Right forelimb (tissue), 1 donor: ENCODE measurements at places on chromosomes 2 and 18.

DNA sequence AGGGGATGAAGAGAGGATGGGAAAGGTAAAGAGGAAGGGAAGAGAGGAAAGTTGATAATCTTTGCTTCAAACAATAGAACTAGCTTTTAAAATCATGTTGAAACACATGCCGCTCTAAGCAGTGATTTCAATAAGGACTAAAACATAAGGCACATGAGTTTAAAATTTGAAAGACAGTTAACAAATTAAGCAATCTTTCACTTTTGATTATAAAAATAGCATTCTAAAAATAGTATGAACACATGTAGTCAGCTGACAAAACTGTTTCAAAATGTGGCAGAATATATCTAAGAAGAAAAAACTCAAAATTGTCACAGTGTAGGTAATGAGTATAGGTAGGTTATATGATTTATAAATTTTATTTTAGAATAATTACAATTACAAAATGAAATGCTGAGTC is 25.3 kb downstream of the PSME4 start:
- DNase-seq, result no peak

GRCh38 chr2:170362871-170363631 is 185.1 kb downstream of the MYO3B start:
- no peak for DNase-seq

DNA sequence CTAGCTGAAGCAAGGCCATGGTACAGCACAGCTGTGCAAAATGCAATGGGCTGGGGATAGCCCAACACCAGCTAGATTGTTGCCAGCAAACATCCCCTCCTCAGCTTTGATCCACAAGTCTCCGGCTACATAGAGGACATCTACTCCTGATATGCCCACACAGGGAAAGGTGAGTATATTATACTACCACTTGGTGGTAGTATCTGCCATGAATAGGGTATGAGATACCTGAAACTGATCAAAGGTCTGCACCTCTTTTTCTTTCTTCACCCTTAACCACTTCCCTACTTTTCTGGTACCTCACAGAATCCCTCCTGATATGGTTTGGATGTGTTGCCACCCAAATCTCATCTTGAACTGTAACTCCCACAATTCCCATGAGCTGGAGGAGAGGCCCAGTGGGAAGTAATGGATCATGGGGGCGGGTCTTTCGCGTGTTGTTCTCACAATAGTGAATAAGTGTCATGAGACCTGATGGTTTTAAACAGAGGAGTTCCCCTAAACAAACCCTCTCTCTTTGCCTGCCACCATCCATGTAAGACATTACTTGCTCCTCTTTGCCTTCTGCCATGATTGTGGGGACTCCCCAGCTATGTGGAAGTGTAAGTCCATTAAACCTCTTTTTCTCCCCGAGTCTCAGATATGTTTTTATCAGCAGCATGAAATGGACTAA is 279.6 kb downstream of the TXNL1 start:
- DNase-seq, result no peak

DNA sequence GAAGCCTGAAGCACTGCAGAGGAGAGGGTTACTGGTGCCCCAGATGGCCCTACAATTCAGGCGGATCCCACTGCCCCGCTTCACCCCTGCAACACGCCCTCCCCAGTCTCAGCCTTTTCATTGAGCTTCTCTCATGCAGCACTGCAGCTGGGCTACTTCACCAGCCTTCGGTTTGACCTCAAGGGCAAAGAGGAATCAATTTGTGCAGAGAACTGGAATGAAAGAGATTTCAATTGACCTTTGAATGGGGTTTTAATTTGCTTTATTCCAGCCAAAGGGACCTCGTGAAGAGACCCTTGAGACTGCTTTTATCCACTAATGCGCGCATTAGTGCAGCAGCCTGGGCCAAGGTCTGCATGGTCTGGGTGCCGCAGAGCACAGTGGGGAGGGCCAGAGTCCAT is 8.8 kb upstream of the POMC start:
- DNase-seq, result no peak

- DNase-seq, result no peak
These were observed 154.3 kb downstream of the RNF152 start for GRCh38 chr18:61738488-61738887.

DNA sequence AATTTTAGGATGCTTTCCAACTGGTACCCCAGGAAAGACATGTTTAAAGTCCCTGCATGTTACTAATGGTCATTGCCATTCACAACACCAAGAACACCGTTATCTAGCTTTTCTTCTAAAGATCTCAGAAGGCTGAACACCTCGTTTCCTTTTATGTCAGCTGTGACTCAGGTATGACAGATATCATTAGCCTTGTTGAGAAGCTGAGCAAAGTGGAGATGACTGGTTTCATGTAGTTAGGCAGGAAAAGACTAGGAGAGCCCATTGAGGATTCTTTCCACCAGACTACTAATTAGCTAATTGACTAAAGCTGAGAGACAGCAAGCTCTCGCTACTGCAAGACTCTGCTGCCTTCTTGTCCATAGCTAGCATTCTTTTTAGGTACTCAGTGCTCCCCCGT is 32.0 kb upstream of the ARL5A start:
- DNase-seq, result no peak

- no peak for DNase-seq
These were observed 62.6 kb downstream of the MDH1 start for GRCh38 chr2:63651356-63651755.

GRCh38 chr2:142218471-142218870 is 87.7 kb upstream of the LRP1B start:
- no peak for DNase-seq

- DNase-seq, result no peak
These were observed 145.8 kb downstream of the MCFD2 start for GRCh38 chr2:46769809-46770208.

- peak; percentile 94 for DNase-seq
These were observed 289.2 kb downstream of the TNS1 start for GRCh38 chr2:217713395-217714286.

- DNase-seq, result no peak
These were observed 144.6 kb upstream of the EPHA4 start for GRCh38 chr2:221716426-221717303.

DNA sequence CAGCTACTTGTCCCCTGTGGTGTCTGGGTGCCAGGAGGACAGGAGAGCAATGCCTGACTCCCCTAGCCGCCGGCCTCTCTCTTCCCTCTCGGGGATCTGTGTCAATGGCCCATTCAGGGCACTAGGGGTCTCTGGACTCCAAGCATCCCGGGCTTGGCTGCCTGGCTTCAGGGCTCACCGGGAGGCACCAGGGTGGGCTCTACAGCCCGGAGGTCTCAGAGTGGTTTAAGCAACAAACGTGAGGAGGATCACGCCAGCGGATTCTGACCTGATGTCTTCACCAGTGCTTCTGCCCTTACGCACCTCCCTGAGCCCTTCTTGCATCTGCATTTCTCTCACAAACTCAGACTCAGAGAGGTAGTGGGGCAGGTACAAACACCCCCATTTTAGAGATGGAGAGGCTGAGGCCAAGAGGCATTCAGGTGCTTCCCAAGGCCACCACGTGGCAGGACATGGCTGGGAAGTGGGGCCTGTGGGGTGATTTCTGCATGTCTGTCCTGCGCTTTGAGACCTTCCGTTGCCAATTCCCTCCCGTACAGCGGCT is 243.0 kb downstream of the CELF4 start:
- peak; percentile 59 for DNase-seq

DNA sequence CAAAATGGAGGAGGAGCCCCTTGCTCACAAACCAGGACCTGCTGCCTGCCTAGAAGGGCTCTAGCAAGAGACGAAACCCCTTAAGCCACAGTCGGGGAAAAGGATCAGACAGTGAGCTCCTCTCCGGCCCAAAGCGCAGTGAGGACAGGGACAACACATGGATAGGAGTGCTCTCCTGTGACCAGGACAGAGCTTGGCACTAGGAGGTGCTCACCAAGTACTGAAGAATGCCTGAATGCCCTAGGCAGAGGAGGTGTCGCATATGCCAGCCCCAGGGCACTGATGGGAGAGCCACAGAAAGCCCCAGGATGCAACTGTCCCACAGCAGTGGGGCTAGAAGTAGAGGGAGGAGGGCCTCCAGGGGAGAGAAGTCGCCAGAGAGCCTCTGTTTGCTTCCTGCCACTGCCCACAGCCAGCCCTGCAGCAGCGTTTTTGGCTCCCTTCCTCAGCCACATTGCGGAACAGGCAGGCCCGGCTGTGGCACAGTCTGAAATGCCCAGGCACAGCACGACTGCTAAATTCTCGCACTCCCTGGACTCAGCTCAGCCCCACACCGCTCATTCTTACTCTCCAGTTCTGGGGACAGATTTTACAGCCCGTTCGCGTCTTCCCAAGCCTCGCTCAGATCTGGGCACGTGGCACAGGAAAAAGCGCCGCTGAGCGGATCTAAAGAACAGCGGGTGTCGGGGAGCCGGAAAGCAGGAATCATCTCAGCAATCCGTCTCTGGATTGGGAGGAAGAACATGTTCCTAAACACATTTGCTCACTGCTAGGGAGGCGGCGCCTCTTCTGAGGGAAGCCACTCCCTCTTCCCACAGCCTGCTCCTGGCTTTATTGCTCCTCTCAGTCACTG is 98.7 kb upstream of the POU3F3 start:
- DNase-seq, result peak; percentile 51

- DNase-seq, result no peak
These were observed 96.0 kb downstream of the TFCP2L1 start for GRCh38 chr2:121189011-121189410.

DNA sequence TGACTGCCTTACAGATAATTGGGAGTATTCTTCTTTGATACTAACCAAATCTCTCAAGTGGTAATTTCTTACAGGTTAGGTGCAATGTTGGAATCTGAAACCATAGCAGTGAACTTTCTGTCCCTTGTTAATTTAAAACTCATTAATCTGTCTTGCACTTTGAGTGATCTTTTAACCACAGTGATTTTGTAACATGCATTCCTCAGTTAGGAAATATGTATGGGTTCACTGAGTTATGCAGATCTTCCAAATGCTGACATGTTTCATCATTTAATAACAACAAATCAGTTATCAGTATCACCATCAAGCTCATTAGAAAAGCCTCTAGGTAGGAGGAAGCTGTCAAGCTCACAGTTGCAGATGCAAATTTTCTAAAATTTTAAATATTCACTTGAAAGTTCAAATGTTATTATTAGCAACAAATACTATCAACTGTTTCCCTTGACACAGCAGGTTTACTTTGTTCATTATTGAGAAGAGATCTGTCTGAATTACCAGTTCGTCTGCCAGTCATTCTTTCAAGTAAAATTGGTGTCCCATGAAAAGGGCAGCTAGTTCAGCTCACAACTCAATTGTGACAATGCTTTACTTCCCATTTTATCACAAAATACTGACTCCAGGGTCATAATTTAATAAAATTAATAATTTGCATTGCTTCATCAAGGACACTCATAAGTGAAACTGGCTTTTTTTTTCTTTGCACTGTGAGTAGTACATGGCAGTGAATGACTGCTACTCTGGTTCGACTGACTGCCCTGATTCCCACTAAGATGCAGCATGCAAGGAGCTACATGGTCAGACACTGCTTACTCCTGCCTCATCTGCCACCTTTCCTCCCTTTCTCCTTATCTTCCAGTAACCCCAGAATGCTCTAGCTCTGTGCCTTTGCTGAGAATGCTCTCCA is 31.6 kb downstream of the SUCLG1 start:
- DNase-seq, result no peak

- no peak for DNase-seq
These were observed 19.2 kb downstream of the ODC1 start for GRCh38 chr2:10428924-10429323.

DNA sequence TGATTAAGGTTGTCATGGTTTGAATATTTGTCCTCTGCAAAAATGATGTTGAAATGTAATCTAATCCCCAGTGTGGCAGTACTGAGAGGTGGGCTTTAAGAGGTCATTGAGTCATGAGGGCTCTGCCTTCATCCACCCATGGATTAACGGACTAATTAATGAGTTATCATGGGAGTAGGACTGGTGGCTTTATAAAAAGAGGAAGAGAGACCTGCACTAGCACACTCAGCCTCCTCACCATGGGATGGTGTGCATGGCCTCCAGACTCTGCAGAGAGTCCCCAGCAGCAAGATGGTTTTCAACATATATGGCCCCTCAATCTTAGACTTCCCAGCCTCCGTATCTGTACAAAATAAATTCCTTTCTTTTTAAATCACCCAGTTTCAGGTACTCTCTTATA is 41.0 kb downstream of the DTNB start:
- no peak for DNase-seq

- no peak for DNase-seq
These were observed 42.7 kb downstream of the MPHOSPH10 start for GRCh38 chr2:71173096-71173495.

DNA sequence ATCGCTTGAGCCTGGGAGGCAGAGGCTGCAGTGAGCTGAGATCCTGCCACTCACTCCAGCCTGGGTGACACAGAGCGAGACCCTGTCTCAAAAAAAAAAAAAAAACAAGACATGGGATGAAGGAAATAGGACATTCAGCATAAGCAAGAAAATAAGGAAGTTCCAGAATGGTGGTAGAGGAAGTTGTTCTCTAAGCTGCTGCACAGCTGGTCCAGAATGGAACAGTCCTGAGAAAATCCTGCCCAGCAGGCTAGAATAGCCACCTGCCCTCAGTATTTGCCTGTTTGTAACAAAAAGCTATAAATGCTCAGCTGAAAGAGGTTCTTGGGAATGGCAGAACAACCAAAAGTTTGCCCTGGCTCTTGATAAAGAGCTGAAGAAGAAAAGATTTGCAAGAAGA is 11.1 kb upstream of the MAPRE3 start:
- no peak for DNase-seq

- DNase-seq, result no peak
These were observed 93.6 kb downstream of the SH3BP4 start for GRCh38 chr2:235045336-235045972.

DNA sequence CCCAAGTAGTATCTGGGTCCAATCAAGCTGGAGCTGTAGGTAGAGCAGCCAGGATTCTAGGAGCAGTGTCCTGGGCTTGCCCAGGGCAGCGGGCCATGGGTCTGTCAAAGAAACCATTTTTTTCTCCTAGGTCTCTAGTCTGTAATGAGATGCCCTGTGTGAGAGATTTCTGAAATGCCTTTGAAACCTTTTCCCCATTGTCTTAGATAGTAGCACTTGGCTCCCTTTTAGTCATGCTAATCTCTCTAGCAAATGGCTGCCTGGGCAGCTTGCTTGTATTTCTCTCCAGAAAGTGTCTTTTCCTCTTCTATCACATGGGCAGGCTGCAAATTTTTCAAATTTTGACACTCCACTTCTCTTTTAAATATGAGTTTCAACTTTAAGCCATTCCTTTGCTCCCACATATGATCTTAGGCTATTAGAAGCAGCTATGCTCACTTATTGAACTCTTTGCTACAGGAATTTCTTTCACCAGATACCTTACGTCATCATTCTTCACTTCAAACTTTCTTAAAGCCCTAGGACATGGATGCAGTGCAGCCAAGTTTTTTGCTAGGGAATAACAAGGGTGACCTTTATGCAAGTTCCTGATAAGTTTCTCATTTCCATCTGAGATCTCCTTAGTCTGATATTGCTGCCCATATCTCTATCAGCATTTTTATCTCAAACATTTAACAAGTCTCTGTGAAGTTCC is 890.2 kb upstream of the VRK2 start:
- DNase-seq, result no peak
